ACHN (cell line): ENCODE measurements at places on chromosomes 13 and 19.

DNA sequence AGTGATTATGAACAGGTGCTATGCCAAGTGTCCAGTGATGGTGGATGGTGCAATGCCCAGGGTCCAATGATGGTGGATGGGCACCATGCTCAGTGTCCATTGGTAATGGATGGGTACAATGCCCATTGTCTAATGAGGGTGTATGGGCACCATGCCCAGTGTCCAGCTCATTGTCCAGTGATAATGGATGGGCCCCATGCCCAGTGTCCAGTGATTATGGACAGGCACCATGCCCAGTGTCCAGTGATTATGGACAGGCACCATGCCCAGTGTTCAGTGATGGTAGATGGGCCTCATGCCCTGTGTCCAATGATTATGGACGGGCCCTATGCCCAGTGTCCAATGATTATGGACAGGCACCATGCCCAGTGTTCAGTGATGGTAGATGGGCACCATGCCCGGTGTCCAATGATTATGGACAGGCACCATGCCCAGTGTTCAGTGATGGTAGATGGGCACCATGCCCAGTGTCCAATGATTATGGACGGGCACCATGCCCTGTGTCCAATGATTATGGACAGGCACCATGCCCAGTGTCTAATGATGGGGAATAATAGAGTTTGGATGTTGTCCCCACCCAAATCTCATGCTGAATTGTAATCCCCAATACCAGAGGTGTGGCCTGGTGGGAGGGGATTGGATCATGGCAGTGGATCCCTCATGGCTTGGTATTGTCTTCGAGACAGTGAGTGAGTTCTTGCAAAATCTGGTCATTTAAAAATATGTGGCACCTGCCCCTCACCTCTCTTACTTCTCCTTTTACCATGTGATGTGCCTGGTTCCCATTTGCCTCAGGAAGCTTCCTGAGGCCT, 87.8 kb downstream of the ANKRD10 start:
- no peak for DNase-seq

DNA sequence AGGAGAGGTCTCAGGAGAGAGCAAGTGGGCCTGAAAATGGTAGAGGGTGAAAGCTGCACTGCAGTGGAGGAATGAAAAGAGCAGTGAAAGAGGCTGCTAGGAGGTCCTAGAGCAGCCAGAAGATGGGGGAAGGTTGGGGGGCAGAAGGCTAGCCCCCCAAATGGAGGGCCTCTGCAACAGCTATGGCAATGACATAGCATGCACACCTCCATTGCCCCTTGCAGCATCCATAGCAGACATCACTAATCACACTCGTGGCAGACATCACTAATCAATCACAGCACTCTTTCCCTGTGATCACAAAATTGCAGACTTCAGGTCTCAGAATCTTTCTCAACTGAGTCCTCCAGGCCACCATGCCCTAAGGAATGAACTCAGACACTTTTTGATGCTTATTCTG, 21.9 kb downstream of the CCL25 start:
- no peak for DNase-seq

DNA sequence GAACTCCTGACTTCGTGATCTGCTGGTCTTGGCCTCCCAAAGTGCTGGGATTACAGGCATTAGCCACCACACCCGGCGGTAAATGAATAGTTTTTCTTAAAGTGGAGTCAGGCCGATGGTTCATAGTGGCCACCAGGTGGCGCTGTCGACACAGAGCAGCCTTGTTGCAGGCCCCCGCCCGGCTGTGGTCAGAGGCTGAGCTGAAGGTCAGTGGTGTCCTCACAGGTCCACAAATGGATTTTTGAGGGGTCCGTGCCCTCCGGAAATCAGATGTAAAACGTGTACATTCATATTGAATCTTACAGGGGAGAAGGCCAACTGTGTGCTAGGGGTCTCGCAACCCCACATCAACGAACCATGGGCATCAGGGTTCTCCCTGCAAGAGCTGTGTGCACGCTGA, 13.4 kb upstream of the WDR18 start:
- no peak for DNase-seq

- DNase-seq: no peak
Observed at GRCh38 chr13:112781881-112782361, 92.1 kb downstream of the ATP11A start.

GRCh38 chr13:34942732-34943435, 814 bp downstream of the NBEA start:
- DNase-seq: peak; percentile 4

GRCh38 chr19:27709496-27709895, 1503.5 kb downstream of the UQCRFS1 start:
- no peak for DNase-seq

- DNase-seq: no peak
Observed at GRCh38 chr19:50490411-50490811, 13.8 kb upstream of the GARIN5A start.

GRCh38 chr13:85419611-85420010, 379.6 kb downstream of the SLITRK6 start:
- DNase-seq: no peak

- no peak for DNase-seq
Observed at GRCh38 chr19:28330831-28331230, 882.1 kb downstream of the UQCRFS1 start.

GRCh38 chr13:73998631-73999030, 135.6 kb downstream of the KLF12 start:
- DNase-seq: no peak
